ENCODE measurements at places on chromosomes 6 and 20.
A peak's percentile ranks its signal among the peaks of the same experiment; 100 is the strongest.

DNA sequence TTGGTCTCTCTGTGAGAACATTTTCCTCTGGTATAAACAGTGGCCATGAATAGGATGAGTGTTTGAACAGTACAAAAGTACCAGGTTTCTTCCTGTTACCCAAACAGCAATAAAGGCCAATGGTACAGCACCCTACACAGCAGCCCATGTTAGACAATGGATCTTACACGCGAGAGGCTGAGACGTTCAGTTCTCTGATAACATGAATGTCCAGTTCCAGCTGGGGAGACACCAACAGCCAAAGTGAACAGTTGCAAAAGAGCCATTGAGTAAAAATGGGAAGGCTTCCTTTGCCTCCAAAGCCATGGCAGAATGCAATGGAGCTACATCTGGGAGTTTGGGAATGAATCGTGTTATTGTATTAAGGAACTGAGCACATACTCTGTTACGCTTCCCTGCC is 246.8 kb upstream of the SGK1 start:
- no peak for DNase-seq

- no peak for DNase-seq
Observed at GRCh38 chr6:166877906-166878305, 78.4 kb downstream of the RNASET2 start.

- DNase-seq = no peak
Observed at GRCh38 chr6:166454692-166455515, 72.2 kb upstream of the MPC1 start.

DNA sequence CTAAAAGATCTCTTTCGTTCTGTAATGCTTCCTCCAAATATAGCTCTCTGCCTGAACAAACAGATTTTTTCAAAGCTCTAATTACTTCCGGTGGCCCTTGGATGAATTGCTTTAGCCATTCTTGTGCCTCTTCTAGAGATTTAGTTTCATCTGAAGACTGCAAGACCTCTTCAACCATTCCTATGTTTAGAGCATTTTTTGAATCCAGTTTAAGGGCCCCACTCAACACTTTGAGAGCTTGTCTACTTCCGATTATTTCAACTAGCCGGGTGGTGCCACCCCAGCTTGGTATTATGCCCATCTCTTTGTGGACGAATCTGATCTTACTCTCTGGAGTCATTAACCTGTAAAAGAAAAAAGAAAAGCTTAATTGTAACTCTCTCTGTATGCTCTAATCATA is 23.3 kb downstream of the RNF146 start:
- DNase-seq = no peak

GRCh38 chr6:12363651-12364381 is 73.7 kb downstream of the EDN1 start:
- DNase-seq = peak; percentile 50

DNA sequence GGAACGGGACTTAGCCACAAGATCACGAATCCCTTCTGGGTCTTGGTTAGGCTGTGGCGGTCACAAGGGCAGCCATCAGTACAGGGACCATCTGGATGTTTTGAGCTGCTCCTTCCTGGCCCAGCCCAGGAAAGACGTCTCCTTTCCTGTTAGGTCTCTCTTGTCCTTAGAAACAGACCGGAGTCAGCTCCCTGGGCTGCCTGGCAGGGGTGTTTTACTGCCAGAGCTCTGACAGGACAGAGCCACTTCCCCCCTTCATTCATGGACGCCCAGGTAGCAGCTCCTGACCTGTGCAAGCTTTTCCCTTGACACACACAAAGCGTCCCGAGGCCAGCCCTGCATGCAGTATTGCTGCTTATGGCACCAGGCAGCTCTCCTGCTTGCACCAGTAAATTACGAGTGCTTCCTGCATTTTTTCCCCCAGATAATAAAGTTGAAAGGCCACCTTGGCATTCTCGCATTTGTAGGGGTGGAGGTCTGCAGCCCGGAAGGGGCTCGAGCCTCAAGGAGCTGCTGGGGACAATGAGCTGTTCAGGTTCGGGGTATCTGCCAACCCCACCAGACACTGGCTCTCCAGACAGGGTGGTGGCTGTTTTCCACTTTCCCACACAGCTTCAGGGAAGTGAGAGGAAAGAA is 87.4 kb downstream of the NOL4L start:
- DNase-seq = no peak

GRCh38 chr6:145621776-145622175 is 113.5 kb downstream of the EPM2A start:
- DNase-seq = no peak
